WTC11 (cell line): ENCODE measurements at places on chromosomes 1 and 21.

DNA sequence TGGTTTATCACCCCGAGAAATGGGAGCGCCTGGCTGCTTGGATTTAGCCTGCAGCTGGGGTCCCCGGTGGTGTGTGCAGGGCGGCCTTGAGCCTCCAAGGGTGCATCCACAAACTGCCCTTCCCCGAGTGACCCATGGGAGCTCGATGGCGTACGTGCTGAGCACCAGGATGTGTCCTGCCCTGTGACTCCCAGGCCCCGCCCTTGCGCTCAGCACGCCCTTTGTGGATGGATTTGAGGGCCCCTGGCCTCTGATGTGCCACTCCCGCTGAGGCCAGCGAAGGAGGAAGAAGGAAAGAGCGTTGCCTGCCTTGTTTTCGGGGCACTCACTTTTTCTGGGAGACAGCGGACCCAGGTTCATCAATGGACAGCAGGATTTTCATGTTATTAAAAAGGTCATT is 1.7 kb upstream of the TFF3 start:
- H3K4me3 ChIP-seq, result no peak overlapping the region
- peaks cover 68% of the 10 kb centered on the region for H3K4me1 ChIP-seq
- H3K27me3 ChIP-seq, result no peaks in the 10 kb centered on the region
- H3K36me3 ChIP-seq, result no peaks in the 10 kb centered on the region

DNA sequence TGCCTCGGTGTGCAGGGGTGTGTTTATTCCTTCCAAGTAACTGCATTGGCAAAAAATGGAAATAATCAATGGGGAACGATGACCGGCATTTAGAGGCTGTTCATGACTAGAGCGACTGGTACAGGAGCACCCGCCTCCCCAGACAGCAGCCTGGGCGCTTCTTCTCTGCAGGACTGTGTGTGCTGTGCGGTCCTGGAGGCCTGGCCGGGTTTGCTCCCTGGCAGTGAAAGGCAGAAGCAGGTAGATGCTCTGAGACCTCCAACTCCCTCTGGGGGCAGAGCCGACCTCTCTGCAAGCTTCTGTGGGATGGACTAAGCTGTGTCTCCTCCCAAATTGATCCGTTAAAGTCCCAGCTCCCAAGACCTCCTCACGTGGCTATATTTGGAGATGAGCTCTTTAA is 59.2 kb upstream of the ACTRT2 start:
- no peak for DNase-seq
- no peak overlapping the region for H3K27ac ChIP-seq
- peaks cover 31% of the 10 kb centered on the region for H3K36me3 ChIP-seq
- peaks cover 8% of the 10 kb centered on the region; the same call in 1 of the 2 replicates for H3K27me3 ChIP-seq
- no peaks in the 10 kb centered on the region for H3K4me1 ChIP-seq
- no peak overlapping the region for H3K4me3 ChIP-seq

DNA sequence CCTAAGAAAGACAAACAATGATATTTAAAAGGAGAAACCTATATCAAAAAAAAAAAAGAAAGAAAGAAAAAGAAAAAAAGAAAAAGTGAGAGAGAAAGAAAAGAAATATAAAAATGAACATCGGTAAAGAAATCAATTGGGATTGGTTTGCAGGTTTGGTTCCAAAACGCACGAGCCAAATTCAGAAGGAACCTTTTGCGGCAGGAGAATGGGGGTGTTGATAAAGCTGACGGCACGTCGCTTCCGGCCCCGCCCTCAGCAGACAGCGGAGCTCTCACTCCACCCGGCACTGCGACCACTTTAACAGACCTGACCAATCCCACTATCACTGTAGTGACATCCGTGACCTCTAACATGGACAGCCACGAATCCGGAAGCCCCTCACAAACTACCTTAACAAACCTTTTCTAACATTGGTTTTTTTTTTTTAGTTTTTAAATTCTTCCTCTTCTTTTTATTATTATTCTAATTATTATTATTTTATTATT is 11.7 kb downstream of the LHX9 start:
- H3K27ac ChIP-seq, result no peak overlapping the region
- H3K27me3 ChIP-seq, result peaks cover 46% of the 10 kb centered on the region
- H3K4me1 ChIP-seq, result peaks cover 6% of the 10 kb centered on the region
- DNase-seq, result no peak
- peak overlapping the region; percentile 65 for H3K4me3 ChIP-seq
- H3K36me3 ChIP-seq, result no peaks in the 10 kb centered on the region

GRCh38 chr1:48869116-48869893 is 92.6 kb upstream of the BEND5 start:
- H3K36me3 ChIP-seq, result no peaks in the 10 kb centered on the region
- H3K27ac ChIP-seq, result no peak overlapping the region
- H3K27me3 ChIP-seq, result no peaks in the 10 kb centered on the region; the same call in 1 of the 2 replicates

DNA sequence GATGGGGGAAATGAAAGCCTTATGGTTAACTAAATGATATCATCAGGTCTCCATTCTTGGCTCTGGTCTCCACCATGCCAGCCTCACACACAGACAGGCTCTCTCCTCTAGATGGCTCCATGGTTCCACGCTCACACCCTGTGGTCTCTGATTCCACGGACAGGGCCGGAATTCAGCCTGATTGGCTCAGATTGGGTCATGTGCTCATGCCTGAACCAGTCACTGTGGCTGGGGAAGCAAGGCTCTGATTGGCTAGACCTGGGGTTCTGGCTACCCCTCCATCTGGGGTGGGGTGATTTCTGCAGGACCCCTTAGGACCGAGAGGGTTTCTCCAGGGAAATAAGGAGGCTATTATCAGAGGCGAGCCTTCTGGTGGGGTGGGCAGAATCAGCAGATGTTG is 277.0 kb downstream of the PTPRU start:
- H3K4me1 ChIP-seq, result no peaks in the 10 kb centered on the region; the same call in none of the 2 replicates
- H3K36me3 ChIP-seq, result no peaks in the 10 kb centered on the region; the same call in 1 of the 2 replicates
- DNase-seq, result peak; percentile 73
- no peak overlapping the region for H3K4me3 ChIP-seq
- no peak overlapping the region for H3K27ac ChIP-seq
- H3K27me3 ChIP-seq, result no peaks in the 10 kb centered on the region; the same call in none of the 2 replicates

DNA sequence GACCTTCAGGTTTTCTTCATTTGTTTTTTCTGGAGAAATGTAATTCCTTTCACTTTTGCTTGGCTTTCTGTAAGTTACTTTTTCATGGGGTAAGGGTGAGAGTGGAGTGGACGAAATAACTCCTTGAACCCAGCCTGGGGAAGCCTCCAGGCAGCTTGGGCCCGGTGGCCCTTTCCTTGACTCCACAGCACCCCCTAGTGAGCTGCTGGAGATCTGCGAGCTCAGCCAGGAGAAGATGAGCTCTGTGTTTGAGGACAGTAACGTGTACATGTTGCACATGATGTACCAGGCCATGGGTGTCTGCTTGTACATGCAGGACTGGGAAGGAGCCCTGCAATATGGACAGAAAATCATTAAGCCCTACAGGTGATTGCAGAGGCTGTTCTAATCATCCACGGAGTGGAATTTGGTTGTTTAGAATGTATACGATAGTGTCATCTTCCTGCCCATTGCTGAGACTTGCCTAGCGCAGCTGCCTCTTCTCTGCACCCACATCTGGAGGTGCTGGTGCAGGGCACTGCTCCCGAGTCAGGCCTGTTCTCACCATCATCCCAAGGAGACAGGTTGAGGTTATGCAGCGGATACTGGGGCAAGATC is 51.0 kb downstream of the SMYD2 start:
- H3K27ac ChIP-seq, result no peak overlapping the region
- H3K4me3 ChIP-seq, result no peak overlapping the region
- DNase-seq, result peak; percentile 77
- H3K4me1 ChIP-seq, result peaks cover 29% of the 10 kb centered on the region
- no peaks in the 10 kb centered on the region for H3K36me3 ChIP-seq
- H3K27me3 ChIP-seq, result no peaks in the 10 kb centered on the region

- H3K4me1 ChIP-seq, result peaks cover 18% of the 10 kb centered on the region
- H3K27ac ChIP-seq, result peak overlapping the region; percentile 35; the same call in 1 of the 2 replicates
- no peaks in the 10 kb centered on the region for H3K27me3 ChIP-seq
- H3K4me3 ChIP-seq, result no peak overlapping the region
- H3K36me3 ChIP-seq, result no peaks in the 10 kb centered on the region
Observed at GRCh38 chr1:83761167-83762038, 237.5 kb downstream of the TTLL7 start.

DNA sequence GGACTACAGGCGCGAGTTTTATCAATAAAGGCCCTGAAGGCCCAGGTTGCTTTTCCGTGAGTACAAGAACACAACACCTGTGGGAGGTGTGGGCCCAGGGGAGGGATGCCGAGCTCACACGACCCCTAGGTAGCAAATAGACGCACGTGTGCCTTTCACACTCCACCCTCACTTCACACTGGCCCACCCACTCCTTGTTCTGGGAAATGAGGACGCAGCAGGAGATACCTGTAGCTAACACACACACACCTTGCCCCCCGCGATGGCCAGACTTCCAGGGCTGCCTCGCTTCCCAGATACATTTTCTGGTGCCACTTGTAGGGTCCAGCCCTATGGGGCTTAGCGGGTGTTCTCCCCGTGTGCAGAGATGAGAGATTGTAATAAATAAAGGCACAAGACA is 4.3 kb upstream of the CCDC27 start:
- no peak for DNase-seq
- H3K36me3 ChIP-seq, result peaks cover 9% of the 10 kb centered on the region; the same call in 1 of the 2 replicates
- peaks cover 30% of the 10 kb centered on the region for H3K4me1 ChIP-seq
- H3K4me3 ChIP-seq, result peak overlapping the region; percentile 38
- peaks cover 12% of the 10 kb centered on the region for H3K27me3 ChIP-seq

DNA sequence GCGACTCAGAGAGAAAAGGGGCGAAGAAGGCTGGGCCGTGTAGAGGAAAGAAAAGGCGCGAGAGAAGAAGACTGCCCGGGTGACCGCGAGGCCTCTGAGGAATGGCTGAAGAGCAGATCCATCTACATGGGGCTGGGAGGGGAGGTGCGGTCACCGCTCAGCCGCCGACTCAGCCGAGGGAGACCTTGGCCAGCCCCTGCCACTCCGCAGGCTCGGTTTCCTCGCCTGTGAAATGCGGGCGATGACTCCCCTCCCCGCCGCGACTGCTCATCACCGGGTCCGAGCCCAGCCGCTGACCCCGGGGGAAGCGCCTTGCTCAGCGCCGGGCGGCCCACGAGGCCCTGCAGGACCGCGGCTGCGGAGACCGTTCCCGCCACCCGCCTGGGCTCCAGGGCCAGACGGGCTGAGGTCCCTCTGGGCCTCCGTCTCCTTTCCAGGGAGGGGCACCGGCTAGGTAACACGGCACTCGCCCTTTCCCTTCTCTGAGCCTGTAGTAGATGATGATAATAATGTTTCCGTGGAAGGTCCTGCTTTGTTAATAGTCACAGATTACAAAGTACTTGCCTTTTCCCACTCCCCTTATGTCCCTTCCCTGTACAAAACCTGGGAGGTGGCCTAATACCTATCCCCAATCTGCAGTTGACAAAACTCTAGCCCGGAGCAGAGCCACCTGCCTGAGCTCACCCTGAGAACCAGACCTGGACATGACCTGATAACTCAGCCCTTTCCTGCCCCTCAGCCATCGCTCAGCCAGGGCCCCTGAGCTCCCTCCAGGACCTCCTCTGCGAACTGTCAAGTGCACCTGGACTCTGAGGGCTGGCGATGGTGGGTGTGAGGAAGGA is 1.6 kb upstream of the BSND start:
- H3K27ac ChIP-seq, result no peak overlapping the region
- peak; percentile 34 for DNase-seq
- peaks cover 42% of the 10 kb centered on the region for H3K4me1 ChIP-seq
- peaks cover 57% of the 10 kb centered on the region for H3K27me3 ChIP-seq
- H3K36me3 ChIP-seq, result no peaks in the 10 kb centered on the region

- H3K36me3 ChIP-seq, result no peaks in the 10 kb centered on the region
- H3K4me1 ChIP-seq, result peaks cover 14% of the 10 kb centered on the region
- H3K27ac ChIP-seq, result 0 out of 2 replicates have a peak within 1 kb of the TSS, but pooled peaks have one; percentile 49
- DNase-seq, result peak; percentile 98
- peaks cover 44% of the 10 kb centered on the region for H3K27me3 ChIP-seq
- peak within 1 kb of the TSS; percentile 82 for H3K4me3 ChIP-seq
Observed at GRCh38 chr1:236281654-236282424, at the start of gene ERO1B. Gene ERO1B, minus strand, starts transcription at chr1:236281958. Its CDS starts 175 bp downstream, at chr1:236281783.

GRCh38 chr1:205849619-205850355 is at the start of gene PM20D1:
Gene PM20D1, minus strand, starts transcription at chr1:205850132. Its CDS starts 60 bp downstream, at chr1:205850072.
- H3K27me3 ChIP-seq, result peaks cover 36% of the 10 kb centered on the region
- peaks cover 7% of the 10 kb centered on the region for H3K4me1 ChIP-seq
- H3K27ac ChIP-seq, result no peak within 1 kb of the TSS
- no peaks in the 10 kb centered on the region for H3K36me3 ChIP-seq
- DNase-seq, result peak; percentile 92

GRCh38 chr1:63033211-63033610 is 249.3 kb downstream of the ATG4C start:
- H3K4me1 ChIP-seq, result peaks cover 10% of the 10 kb centered on the region; the same call in 1 of the 2 replicates
- no peak overlapping the region for H3K4me3 ChIP-seq
- H3K36me3 ChIP-seq, result no peaks in the 10 kb centered on the region
- H3K27ac ChIP-seq, result no peak overlapping the region

- H3K4me3 ChIP-seq, result peak overlapping the region; percentile 59
- no peaks in the 10 kb centered on the region for H3K36me3 ChIP-seq
- H3K27me3 ChIP-seq, result peaks cover 27% of the 10 kb centered on the region
- peaks cover 23% of the 10 kb centered on the region for H3K4me1 ChIP-seq
Observed at GRCh38 chr21:37562920-37563640, 196.5 kb downstream of the DYRK1A start.

- H3K27me3 ChIP-seq, result no peaks in the 10 kb centered on the region
- peak overlapping the region; percentile 97 for H3K4me3 ChIP-seq
- peaks cover 21% of the 10 kb centered on the region for H3K4me1 ChIP-seq
- DNase-seq, result no peak
Observed at GRCh38 chr1:43969416-43969745, 429 bp upstream of the DPH2 start.

DNA sequence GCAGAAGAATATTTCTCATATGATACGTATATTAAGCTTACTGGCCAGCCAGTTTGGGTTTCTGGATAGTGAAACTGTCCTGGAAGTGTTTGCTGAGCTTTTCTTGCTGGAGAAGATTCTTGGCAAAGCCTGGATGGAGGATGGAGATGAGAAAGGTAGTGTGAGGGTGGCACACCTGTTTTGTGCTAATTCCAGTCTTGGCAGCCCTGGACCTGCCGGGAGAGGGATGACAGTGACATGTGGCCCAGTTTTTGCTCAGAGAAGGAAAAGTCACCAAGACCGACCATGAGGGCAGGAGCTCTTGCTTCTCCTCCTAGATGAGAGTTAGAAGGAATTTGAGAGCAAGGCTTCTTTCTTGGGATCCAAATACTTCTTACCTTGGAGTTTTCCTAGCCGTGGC is 34.1 kb downstream of the DOP1B start:
- no peak overlapping the region for H3K4me3 ChIP-seq
- no peaks in the 10 kb centered on the region for H3K36me3 ChIP-seq
- H3K27me3 ChIP-seq, result no peaks in the 10 kb centered on the region

DNA sequence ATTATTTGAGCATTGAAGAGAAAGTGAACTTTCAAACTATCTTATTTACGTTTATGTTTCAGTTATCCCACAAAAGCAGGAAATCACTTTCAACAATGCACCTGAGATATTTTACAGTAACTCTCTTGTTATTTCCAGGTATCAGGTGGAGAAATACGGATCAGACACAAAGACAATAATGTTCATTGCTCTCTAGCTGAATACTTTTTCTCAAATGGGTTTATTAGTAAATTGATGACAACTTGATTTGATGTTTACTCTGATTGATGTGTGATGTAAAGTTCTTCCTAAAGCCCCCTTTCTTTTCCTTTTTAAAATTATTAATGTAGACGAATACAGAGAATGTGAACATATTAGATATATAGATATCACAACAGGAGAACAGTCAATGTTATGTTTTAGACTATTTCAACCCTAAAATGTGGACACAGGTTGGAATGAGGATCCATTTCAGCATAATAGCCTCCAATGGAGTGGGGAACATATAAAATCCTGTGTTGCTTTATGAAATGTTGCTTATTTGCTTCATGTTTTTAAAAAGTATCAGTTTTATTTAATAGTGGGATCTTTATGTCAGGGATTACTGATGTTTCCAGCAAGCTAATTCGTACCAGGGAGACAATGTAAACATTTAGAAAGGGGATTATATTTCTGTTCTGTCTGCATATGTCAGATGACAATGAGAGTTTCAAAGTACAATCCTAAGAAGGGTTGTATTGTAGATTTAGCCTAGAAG is 1522.3 kb upstream of the TPTE start:
- H3K27ac ChIP-seq, result no peak overlapping the region
- H3K36me3 ChIP-seq, result peaks cover 90% of the 10 kb centered on the region
- no peaks in the 10 kb centered on the region for H3K4me1 ChIP-seq
